ENCODE measurements at places on chromosomes 6 and 20.

GRCh38 chr20:58219342-58219700, 9.1 kb downstream of the ANKRD60 start:
- peak; percentile 15 for DNase-seq

DNA sequence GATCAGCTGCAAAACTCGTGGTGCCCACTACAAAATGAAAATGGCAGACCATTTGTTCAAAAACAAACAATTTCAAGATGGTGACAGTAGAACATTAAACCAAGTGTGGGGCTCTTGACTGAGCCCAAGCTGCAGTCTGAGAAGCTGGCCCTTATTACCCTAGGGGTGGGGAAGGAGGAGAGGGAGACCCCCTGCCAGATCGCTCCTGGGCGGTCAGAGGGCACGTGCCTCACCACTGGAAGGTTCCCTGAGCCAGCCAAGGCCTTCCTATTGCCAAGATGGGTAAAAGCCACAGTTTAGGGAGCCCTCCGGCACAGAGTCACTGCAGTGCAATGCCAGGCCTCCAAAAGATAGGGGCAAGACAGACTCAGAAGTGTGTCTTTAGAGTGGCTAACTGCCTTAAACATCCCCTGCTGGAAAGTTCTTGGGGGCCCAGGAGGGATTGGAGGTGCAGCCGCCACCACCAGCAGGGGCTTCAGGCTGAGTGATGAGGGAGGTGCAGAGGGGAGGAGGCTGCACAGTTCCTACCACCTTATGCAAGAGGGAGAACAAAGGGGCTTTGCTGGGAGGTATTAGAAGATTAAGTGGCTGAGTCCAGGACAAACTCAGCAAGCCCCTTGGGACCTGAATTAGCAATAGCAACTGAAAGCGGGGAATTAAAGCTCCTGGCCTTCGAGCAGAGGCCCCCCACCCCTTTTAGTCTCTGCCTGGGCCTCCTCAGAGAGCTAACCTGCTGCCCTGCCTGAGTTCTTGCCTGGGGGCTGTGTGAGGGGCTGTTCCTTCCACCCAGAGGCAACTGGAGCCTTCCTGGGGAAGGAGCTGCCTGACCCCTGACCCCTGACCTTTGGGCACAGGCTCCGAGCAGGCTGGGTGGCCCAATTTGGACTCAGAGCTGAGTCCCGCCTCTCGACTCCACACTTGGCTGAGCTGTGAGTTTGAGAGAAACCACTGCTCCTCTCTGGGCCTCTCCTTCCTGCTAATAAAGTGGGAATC, 88.4 kb downstream of the VEGFA start:
- no peak for DNase-seq

DNA sequence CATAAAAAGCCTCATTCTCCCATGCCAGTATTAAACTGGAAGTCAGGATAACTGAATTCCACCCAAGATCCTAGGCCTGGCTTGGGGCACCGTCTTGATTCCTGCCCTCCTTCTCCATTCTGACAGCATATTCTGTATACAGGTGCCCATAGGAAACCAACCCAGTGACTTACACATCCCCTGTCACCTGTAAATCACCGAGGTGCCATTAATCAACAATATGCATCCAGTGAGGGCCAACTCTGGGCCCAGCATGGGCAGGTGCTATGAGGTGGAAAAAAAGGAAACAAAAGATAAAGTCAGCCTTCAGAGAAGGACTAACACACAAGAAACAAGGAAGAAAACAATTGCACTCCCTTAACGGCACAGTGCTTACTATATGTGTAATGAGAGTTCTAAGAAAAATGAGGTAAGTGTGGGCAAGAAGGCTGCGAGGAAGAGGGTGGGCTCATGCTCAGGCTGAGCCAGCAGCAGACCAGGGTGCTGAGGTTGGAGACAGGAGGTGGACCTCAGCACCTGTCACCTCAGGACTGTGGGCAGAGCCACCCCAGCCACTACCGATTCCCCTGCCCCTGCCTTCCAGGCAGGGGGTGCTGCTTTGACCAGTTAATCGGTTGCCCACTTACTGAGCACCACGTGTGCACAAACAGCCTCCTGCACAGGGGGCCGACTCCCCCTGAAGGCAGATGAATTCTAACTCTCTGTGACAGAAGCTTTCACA, 105.9 kb downstream of the TRERF1 start:
- no peak for DNase-seq

- DNase-seq = no peak
Measured at GRCh38 chr20:62995898-62996595, 10.7 kb downstream of the BHLHE23 start.

GRCh38 chr6:33908025-33908424, 104.2 kb upstream of the MLN start:
- peak; percentile 31 for DNase-seq

- no peak for DNase-seq
Measured at GRCh38 chr6:25942561-25943147, 12.2 kb upstream of the SLC17A2 start.

GRCh38 chr6:117906507-117906957, 532 bp upstream of the SLC35F1 start:
- DNase-seq = no peak

GRCh38 chr6:99013145-99013544, 65.4 kb upstream of the FBXL4 start:
- DNase-seq = no peak

- no peak for DNase-seq
Measured at GRCh38 chr20:51220293-51220706, 197.4 kb upstream of the KCNG1 start.

GRCh38 chr6:41594766-41595165, 43.5 kb upstream of the MDFI start:
- DNase-seq = no peak

GRCh38 chr6:26445934-26446667, 5.8 kb downstream of the BTN3A3 start:
- no peak for DNase-seq

DNA sequence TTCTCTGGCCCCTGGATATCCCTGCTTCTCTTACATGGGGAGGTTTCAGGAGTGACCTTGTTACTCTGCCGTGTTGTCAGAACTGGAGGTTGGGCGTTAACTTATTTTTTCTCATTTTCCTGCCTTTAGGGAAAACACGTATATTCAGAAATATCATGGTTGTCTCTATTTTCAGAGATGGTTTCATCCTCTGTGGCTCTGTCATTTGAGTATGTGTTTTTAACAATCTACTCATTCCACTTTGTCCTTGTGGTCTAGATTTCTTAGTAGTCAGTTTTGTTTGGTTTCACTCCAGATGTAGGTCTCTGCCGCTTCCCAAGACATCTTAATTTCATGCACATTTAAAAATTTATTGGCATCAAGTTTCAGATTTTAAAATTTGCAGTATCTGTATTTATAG, 45.9 kb downstream of the KCNS1 start:
- no peak for DNase-seq

- no peak for DNase-seq
Measured at GRCh38 chr6:36834576-36835341, 4.5 kb downstream of the CPNE5 start.

- DNase-seq = no peak
Measured at GRCh38 chr6:5199702-5200101, 61.0 kb downstream of the LYRM4 start.

- DNase-seq = no peak
Measured at GRCh38 chr6:44190715-44191114, 26.0 kb upstream of the MYMX start.

- DNase-seq = no peak
Measured at GRCh38 chr6:22906091-22906549, 336.8 kb downstream of the HDGFL1 start.

- no peak for DNase-seq
Measured at GRCh38 chr6:36743032-36743431, 45.4 kb downstream of the RAB44 start.

DNA sequence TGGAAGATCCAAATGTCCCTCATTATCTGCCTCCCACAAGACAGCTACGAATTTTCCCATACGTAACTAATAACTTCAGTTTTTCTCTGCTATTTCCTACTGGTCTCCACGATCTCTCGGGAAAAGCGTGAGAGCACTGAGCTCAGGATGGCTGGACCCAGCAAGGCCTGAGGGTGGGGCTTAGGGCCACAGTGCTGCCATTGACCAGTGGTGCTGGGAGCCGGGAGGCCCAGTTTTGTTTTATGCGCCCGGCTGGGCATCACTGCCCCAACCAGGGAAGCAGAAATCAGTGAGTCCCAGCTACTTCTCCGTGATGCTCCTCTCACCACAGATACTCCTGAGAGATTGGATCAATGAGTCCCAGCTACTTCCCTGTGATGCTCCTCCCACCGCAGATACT, 238.4 kb downstream of the LY86 start:
- DNase-seq = no peak

DNA sequence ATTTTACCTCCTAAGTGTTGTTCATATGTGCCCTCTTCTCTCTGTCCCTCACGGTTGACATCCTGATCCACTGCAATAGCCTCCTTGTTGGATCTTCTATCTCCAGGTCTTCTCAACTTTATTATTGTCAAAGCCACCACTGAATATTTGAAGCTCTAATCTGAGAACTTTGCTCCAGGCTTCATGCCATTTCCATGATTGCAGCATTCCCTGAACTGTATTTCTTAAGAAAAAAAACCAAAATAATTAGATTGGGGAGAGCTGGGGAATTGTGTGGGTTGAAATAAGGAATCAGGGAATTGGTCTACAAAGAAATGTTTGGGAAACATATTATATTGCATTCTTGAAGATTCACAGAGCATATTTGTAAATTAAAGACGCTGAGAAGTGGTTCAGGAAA, 2.5 kb upstream of the STX7 start:
- DNase-seq = no peak

DNA sequence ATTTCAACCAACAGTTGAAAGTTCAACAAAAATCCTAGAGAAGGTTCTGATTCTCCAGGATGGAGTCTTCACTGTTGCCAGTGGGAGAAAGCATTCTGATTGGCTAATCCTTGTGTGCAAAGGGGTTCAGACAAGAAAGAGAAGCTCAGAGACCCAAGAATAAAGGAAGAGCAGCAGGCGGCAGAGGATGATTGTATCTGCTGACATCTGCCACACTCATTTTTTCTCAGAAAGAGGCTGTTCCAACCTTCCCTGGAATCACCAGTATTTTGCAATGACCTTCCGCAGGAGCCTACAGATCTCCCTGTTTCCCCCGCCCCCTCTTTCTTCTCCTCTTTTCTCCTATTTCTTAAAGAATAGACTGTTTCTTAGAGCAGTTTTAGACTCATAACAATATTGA, 376.7 kb downstream of the CDH26 start:
- DNase-seq = no peak

DNA sequence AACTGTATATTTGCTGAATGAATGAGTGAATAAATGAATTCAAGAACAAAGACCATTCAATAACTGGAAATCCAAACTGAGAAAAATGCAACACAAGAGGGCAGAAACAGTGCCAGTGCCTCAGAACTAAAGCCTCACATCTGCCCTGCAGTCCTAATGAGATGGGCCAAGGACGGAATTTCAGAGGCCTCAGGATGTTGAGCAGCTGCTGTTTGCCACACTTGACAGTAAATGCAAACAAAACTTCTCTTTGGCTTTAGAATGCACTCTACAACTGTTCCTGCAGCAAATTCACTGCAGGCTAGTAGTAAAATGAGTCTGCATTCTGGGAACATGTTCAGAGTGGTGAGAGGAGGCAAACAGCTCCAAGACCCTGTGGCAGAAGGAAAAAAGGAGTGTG, 177.6 kb upstream of the LRFN2 start:
- no peak for DNase-seq

GRCh38 chr20:36017048-36017951, 48.9 kb downstream of the CNBD2 start:
- peak; percentile 29 for DNase-seq

DNA sequence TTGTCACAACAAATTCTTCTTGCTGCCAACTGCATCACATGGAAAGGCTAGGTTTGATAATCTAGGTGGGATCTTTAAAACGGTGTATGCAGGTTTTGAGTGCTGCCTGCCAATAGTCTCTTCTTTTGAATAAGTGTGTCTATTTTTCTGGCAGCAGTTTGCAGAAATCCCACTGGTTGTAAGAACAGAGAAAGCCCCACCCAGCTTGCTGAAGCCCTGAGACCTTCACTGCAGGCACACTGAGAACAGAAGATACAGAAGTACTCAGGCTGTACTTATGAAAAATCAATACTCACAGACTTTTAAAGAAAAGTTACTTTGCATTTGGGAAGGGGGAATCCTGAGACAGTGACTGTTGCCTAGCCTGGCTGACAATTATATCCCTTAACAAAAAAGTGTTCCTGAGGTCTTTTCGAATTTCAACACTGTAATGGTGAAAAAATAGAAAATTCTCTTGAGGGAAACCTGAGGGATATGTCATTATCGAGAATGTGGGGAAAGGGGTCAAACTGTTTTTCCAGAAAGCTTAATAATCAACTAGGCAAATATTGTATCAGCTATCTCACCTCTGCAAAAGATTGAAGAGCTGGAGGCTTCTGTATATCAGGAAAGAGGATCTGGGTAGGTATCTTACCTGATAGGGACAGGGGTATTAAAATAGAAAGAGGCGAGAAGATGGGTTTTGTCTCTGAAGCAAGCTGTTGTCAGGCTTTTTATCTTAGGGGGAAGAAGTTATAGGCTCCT, 199.9 kb downstream of the LRFN2 start:
- no peak for DNase-seq

DNA sequence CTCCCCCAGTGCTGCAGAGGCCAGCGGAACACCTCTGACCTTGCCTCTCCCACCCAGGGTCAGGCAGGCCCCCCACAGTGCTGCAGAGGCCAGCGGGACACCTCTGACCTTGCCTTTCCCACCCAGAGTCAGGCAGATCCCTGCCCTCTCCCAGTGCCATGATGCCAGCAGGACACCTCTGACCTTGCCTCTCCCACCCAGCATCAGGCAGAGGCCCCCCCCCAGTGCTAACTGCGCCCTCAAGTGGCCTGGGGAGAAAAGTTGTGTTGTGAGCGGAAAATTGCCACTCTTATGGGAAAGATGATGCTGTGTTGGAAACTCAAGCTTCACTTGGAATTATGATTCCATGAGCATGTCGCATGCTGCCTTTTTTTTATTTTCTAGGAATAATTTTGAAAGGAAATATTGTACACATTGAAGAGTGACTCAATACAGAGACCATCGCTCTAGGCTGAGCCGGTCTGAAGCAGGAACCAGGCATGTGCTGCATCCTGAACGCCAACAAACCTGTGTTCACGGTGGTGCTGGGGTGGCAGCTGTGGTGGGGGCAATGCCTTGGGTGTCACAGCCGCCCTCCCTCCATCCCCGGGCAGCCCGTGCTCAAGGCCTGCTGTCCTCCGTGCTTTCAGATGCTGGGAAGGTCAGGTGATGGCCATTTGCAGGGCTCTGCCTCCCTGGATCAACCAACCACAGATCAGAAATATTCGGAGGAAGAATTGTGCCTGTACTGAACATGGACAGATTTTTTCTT, 98.6 kb downstream of the CDH4 start:
- DNase-seq = no peak

- no peak for DNase-seq
Measured at GRCh38 chr20:4820806-4821518, 99.3 kb downstream of the PRND start.

DNA sequence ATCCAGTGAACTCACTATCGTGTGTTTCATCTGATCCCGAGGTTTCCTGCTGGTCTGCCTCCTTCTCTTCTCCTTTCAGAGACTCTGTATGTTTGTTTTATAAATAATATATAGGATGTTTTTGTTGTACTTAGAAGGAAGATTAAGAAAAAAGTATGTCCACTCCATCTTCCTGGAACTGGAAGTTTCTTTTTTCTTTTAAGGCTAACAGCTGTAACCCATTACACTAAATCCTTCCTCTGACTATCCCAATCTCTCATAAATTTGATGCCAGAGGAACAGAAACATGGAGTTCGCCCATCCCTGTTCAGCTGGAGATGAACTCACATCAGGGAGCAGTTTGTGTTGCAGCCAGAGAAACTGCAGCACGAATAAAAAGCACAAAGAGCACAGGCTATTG, 20.7 kb downstream of the RIPK1 start:
- no peak for DNase-seq

Measured in Caco-2 (cell line).